Adipocyte (in vitro differentiated cells): ENCODE measurements at places on chromosomes 4 and X.
A peak's percentile ranks its signal among the peaks of the same experiment; 100 is the strongest.

- no peak for DNase-seq
Observed at GRCh38 chr4:98967786-98968329, 27.7 kb upstream of the METAP1 start.

DNA sequence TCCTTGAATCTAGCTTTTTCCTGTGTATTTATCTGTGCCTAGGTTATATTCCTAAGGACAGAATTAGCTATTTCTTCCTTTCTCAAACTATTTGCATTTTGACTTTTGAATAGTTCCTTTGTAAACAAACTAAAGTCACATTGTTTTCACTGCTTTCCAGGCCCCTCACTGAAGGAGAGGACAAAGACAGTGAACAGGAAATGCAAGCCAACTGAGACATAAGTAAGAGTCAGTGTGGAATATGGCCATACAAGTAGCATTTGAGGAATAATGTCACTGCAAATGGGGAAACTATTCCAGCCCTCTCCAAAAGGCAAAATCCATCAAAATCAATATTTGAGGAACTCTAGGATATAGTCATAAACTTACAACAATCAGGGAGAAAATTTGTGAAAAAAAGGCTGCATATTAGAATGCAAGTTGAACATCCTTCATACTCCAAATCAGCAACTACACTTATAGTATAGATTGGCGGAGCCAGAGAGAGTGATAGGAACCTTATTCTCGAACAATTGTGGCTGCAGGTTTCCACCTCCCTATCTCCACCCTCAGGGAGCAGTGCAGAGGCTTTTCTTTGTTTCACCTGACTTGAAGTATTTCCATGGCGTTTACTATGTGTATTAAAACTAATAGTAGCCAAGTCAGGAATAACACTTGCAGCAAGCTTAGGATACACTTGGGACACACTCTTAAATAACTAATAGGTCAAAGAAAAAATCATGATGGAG is 1110.4 kb upstream of the ADGRL3 start:
- DNase-seq = no peak

- peak; percentile 36 for DNase-seq
Observed at GRCh38 chr4:125091-125771, 930 bp downstream of the ZNF718 start.

DNA sequence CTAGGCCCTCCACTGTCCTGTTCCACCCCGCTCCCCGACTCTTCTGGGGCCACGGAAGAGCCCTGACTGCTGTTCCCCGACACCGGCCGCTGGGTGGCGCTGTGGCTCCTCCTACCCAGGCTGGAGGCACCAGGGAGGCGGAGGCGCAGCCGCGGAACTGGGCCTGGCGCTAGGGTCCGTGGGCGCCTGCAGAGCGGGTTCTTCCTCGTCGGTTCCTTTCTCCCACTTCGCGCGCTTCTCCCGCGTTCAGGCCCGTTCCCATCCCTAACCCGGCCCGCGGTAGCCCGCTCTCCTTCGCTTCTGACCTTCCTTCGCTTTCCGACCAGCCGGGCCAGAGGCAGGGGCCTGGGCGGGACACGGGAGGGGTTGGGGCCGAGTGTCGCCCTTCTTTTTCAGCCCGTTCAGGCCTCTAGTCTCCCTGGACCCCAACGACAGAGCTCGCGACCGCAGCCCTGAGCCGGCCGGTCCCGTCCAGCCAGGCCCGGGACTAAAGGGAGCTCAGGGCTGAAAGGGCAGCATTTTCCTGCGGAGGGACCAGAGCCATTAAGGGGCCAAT is 34.3 kb downstream of the NALF2 start:
- peak; percentile 77 for DNase-seq

GRCh38 chr4:70559211-70559830 is 32.7 kb upstream of the AMBN start:
- peak; percentile 81 for DNase-seq

- DNase-seq = no peak
Observed at GRCh38 chr4:70110917-70111316, 43.1 kb upstream of the PRR27 start.

GRCh38 chrX:119887721-119888425 is 7.8 kb upstream of the AKAP14 start:
- DNase-seq = peak; percentile 72

DNA sequence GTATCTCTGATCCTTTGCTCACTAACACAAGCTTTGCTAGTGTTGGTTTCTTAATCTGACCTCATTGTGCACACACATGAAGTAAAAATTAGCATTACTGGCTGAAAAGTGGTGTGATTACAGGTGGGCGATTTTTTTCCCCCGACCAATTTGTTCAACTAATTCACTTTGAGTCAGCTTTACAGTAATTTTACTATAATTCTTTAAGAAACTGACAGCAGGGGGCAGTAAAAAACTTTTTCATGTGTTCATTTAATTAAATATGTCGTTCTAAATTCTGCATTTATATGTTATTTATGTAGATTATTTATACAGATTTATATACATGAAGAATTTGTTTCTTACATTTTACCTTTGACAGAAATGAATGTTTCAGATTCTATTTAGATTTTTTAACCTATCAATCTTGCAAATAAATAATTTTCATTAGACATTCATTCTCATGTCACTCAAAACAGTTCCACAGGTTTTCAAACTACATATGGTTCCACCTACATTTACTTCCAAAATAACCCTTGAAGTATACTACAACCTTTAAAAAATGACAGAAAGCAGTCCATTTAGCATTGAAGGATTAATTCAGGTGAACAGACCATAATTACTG is 17.5 kb downstream of the PALLD start:
- DNase-seq = peak; percentile 91

DNA sequence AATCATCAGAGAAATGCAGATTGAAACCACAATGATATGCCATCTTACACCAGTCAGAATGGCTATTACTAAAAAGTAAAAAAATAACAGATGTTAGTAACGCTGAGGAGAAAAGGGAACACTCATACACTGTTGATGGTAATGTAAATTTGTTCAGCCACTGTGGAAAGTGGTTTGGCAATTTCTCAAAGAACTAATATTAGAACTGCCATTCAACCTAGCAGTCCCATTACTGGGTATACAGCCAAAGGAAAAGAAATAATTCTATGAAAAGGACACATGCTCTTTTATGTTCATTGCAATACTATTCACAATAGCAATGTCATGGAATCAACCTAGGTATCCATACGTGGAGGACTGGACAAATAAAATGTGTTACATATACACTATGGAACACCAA is 566.3 kb downstream of the STPG2 start:
- no peak for DNase-seq

- no peak for DNase-seq
Observed at GRCh38 chr4:42268824-42269223, 116.4 kb upstream of the BEND4 start.

DNA sequence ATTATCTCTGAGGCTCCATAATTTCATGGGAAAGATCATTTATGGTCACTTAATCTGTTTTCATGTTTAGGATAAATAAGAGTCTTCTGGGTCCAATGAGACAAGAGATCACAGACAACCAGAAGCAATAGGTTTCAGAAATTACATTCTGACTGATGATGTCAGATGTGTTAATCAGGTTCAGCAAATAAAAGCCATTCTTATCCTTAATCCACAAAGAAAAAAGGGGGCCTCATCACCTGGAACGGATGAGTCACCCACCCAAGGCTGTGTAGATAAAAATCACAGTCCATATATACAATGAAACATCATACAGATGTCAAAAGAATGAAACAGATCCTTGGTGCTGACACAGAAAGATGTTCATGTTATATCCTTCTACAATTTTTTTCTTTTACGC is 36.6 kb downstream of the SYTL4 start:
- DNase-seq = no peak

DNA sequence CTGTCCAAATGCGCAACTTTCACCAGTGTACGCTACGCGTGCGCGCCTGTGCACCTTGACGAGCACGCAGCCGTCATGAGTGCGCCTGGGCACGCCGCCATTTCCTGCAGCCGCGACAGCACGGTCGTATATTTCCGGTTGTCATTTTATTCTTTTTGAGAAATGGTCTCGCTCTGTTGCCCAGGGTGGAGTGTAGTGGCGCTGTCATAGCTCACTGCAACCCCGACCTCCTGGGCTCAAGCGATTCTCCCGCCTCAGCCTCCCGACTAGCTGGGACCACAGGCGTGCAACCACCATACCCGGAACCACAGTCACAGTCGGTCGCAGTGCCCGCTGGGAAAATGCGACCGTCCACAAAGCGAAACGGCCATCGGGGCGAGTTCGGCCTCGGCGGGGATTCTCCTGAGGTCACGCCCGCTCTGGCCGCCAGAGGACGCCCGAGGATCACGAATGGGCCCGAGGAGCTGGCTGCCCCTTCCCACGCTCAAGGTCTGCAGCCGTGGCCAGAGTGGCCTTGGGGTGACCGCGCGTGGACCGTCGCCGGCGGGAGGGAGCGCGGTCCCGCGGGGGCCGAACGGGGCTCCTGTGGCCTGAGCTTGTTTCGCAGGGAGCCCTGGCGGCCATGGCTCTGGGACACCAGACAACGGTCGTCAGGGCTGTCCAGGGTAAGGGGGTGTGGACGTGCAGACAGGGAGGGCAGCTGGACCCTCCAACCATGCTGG is 23.7 kb upstream of the PNMA3 start:
- peak; percentile 71 for DNase-seq

GRCh38 chr4:22597471-22597870 is 81.6 kb upstream of the ADGRA3 start:
- DNase-seq = no peak

GRCh38 chr4:122783301-122784215 is 43.1 kb upstream of the FGF2 start:
- DNase-seq = peak; percentile 91

DNA sequence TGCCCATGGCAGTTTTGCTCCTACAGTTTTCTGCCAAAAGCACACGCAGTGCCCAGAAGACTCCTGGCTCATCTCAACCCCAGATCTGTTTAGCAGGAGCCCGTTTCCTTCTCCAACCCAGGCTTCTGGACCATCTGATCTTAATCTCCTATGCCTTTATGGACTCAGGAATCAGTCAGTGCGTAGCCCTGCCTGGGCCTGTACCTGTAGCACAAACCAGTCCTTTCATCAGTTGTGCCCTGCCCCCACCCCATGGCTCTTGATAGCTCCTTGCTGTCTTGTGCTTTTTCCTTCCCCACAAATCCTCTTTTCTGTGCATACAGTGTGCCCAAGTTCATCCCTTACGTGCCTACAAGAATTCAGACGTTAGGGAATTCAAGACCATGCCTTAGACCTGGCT is 1.5 kb downstream of the ZNF718 start:
- peak; percentile 0 for DNase-seq

- DNase-seq = no peak
Observed at GRCh38 chrX:130071611-130072344, 38.5 kb downstream of the ELF4 start.

DNA sequence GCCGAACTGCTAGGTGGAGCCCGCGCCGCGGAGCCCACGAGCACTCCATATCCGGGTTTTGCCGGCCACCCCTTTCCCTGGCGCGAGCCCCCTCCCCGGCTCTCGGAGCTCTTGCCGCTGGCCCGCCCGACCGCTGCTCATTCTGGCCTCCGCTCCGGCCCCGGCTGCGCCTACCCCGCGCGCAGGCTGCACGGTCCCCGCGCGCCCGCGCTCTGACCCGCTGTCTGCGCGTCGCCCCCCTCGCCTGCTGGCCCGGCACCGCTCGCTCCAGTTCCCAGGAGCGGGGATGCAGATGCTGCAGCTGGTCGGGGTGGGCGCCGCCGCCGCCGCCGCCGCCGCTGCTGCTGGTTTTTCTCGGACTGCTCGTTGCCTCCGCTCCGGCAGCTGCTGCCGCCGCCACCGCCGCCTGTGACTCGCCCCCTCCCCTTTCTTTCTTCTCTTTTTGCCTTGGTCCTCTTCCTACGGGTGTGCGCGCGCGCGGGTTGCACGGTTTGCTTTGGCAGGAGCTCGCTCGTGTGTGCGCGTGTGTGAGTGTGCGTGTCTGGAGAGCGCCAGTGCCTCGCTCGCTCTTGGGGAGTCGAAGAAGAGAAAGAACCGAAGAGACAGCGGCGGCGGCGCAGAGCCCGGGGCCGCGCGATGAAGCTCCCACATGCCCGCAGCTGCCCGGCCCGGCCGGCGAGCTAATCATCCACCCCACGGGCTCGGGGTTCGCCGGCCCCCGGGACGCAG is at the start of gene ADGRL3:
Gene ADGRL3 (plus strand): TSS at position 140 of the 729 bp plus-strand sequence.
- DNase-seq = peak; percentile 66

DNA sequence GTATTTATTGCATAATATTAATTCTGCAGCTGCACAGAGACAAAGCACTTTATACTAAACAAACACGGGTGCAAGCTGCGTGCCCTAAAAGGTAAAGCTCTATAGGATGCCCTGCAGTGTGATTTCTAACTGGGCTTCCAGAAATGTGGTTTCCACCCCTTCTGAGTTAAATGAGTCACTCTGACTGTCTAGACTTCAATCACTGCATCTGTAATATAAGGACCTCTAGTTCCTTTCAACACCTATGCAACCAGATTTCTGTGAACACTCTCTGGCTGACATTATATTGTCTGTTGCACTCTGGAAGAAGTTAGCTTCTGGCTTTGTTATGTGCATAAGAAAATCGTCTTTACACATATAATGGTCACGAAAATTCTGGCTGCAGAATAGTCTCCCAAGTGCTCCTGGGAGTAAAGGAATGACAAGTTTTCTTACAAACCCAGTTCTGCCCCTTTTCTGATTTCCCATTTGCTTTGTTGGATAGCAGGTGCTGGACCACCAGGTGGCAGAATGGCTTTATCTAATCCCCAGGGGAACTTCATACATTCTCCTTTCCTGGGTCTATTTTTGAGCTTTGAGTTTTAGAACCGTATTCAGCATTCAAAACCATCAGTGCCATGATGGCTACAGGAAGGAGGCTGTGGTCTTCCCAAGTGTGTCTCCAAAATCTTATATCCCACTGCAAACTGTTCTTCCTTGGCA is 842.2 kb downstream of the STIM2 start:
- no peak for DNase-seq

GRCh38 chr4:175469514-175469913 is 342.6 kb downstream of the GPM6A start:
- DNase-seq = peak; percentile 62

DNA sequence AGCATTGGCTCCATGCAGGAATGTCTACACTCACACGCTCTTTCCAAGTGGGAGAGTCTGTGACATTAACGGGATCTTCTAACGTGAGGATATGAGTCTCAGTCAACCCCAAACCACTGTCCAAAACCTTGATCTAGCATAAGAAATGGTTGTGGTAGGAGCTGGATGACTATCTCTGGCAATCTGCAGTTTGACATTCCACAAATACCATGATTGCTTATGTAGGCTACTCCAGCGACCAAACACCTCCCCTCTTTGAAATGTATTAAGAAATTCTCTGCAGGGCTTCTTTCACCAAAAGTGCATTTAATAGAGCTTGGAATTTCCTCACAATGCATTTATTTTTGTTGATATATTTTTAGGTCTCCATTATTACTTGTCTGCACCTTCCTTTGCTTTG is 14.1 kb upstream of the STX18 start:
- peak; percentile 82 for DNase-seq

- DNase-seq = no peak
Observed at GRCh38 chr4:75718529-75718928, 5.8 kb upstream of the USO1 start.
